ENCODE measurements at places on chromosomes 7 and 10. TPM values are rescaled to one million over a fixed set of nuclear protein-coding genes. Genes with fewer than 3 reads are reported as not detected.
A peak's percentile ranks its signal among the peaks of the same experiment; 100 is the strongest.

DNA sequence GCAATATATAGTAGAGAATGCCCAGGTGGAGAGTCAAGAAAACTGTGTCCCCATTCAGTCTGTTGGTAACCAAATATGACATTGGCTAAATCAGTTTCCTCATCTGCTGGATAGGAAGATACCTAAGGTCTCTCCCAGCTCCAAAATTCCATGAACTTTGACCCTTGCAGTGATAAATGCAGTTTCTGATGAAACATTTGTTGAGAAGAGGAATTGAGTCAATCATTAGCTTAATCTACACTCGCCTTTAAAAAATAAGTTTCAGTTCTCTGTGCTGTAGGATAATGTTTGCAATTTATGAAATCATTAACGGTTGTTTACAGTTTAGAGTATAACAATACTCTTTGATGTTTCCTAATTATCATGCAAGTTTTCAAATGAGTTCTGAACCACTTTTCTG is 38.0 kb upstream of the SLC25A13 start:
- no peak for DNase-seq
- H3K4me3 ChIP-seq, result no peak overlapping the region
- H3K4me1 ChIP-seq, result no peaks in the 10 kb centered on the region
- H3K36me3 ChIP-seq, result no peaks in the 10 kb centered on the region
- no peaks in the 10 kb centered on the region for H3K27me3 ChIP-seq
- H3K27ac ChIP-seq, result no peak overlapping the region

The CALHM1 gene
- 0.07 TPM for total RNA-seq

DNA sequence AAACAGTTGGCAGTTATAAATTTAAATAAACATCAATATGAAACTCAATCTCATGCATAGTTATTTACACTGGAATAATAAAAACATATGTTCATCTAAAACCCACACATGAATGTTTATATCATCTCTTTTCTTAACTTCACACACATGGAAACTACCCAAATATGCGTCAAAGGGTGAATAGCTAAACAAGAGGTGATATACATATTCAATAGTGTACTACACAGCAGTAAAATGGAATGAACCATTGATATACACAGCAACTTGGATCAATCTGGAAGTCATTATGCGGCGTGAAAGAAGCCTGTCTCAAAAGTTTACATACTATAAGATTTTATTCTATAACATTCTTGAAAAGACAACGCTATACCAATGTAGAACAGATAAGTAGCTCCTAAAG is 282.5 kb upstream of the POM121L12 start:
- no peak for DNase-seq
- no peaks in the 10 kb centered on the region for H3K36me3 ChIP-seq
- no peaks in the 10 kb centered on the region for H3K27me3 ChIP-seq
- H3K4me1 ChIP-seq, result no peaks in the 10 kb centered on the region
- no peak overlapping the region for H3K4me3 ChIP-seq

DNA sequence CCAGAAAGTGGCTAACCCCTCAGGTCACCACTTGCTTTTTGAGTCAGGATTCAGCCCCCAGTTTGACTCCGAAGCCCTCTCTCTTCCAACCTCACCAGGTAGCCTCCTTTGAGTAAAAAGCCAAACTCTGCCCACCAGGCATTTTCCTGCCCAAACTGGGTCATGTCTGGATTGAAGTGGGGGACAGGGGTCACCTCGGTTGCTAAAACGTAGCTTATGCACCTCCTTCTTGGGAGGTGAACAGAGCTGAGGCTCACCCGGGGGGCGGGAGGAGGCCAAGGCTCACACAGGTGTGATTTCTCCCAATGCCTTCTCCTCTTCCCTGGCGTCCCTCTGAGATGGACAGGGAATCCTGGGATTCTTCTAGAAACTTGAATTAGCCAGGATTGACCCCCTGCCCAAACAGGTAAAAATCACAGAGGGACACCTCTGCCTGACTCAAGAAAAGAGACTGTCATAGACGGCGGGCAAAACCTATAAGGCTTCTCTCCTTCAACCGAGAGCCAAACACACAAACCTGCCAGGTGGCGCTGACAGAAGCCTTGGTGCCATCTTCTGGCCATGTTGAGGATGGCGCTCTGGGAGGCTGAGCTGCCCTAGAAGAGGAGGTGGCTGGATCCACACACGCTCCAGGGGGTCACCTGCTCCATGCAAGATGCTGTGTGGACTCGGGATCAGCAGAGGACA is 51.6 kb downstream of the PRLHR start:
- peak; percentile 92 for DNase-seq
- no peaks in the 10 kb centered on the region for H3K4me1 ChIP-seq
- H3K36me3 ChIP-seq, result no peaks in the 10 kb centered on the region
